ENCODE measurements at places on chromosomes 2 and 18. TPM values are rescaled to one million over a fixed set of nuclear protein-coding genes. Genes with fewer than 3 reads are reported as not detected.
A peak's percentile ranks its signal among the peaks of the same experiment; 100 is the strongest.

DNA sequence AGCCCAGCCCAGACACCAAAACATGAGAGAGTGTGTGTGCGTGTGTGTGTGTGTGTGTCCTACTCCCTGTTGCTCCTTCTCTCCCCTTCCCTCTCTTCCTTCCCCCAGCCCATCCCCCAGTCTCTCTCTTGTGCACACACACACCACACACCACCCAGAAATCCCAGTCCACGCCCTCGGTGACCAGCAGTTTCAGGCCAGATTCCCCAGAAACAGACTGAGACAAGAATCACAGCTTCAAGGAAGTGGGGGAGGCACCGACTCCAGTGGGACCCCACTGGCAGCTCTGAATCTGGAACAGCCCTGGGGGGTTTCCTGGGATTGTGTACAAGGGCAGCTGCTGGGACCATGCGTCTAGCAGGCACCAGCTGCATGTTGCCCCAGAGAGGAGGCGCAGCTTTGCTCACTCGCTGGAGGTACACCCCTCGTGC lies 113.5 kb downstream of the NDUFA10 start:
- H3K36me3 ChIP-seq: no peaks in the 10 kb centered on the region
- peak overlapping the region; percentile 21 for H3K27ac ChIP-seq
- H3K27me3 ChIP-seq: no peaks in the 10 kb centered on the region
- no peak overlapping the region for H3K4me3 ChIP-seq
- no peak for DNase-seq

ITM2C gene
- 20.4 TPM for total RNA-seq

GKN2 gene
- not detected for total RNA-seq

CTAGE1 gene
- total RNA-seq: not detected

All from MCF 10A (cell line).